T-helper 17 cell (primary cell): ENCODE measurements at places on chromosomes 6 and 20. TPM values are rescaled to one million over a fixed set of nuclear protein-coding genes. Genes with fewer than 3 reads are reported as not detected.

- H3K27ac ChIP-seq: peak overlapping the region; percentile 100
- H3K4me3 ChIP-seq: no peak overlapping the region
- peaks cover 28% of the 10 kb centered on the region for H3K4me1 ChIP-seq
- peaks cover 3% of the 10 kb centered on the region for H3K36me3 ChIP-seq
Observed at GRCh38 chr6:149488815-149489214, 4.0 kb upstream of the ZC3H12D start.

DNA sequence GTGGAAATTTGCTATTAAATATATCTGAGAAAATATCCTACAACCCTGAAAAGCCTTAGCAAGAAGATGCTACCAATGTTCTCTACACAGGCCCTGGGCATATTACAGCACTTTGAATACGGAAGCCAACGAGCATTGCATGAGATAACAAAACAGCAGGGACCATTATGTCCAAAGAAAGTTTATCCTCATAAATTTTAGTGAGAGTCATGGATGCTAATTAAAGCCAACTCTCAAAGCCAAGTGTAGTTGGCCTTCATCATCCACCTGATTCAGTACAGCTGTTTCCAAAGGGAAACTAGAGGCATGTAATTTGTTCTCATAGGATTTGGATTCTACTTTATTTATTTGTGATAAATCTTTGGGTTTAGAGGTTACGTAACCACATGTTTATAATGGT lies 564.8 kb downstream of the RFPL4B start:
- H3K27ac ChIP-seq: no peak overlapping the region
- no peaks in the 10 kb centered on the region for H3K36me3 ChIP-seq
- DNase-seq: no peak
- no peaks in the 10 kb centered on the region for H3K27me3 ChIP-seq
- no peak overlapping the region for H3K4me3 ChIP-seq
- H3K4me1 ChIP-seq: no peaks in the 10 kb centered on the region

Gene SAMD10
- 20.2 TPM for total RNA-seq

Gene LGSN
- not detected for total RNA-seq

Gene BEND3
- total RNA-seq: 1.4 TPM

Gene DNAAF9
- total RNA-seq: 6.5 TPM

Gene TMEM244
- total RNA-seq: 1.2 TPM

GRCh38 chr6:8192597-8192996 lies 90.2 kb upstream of the EEF1E1 start:
- no peak overlapping the region for H3K4me3 ChIP-seq
- H3K4me1 ChIP-seq: no peaks in the 10 kb centered on the region
- H3K36me3 ChIP-seq: no peaks in the 10 kb centered on the region
- H3K27ac ChIP-seq: no peak overlapping the region

GRCh38 chr20:35305682-35306556 lies 13.7 kb upstream of the FAM83C start:
- DNase-seq: no peak
- H3K36me3 ChIP-seq: no peaks in the 10 kb centered on the region
- no peak overlapping the region for H3K4me3 ChIP-seq

DNA sequence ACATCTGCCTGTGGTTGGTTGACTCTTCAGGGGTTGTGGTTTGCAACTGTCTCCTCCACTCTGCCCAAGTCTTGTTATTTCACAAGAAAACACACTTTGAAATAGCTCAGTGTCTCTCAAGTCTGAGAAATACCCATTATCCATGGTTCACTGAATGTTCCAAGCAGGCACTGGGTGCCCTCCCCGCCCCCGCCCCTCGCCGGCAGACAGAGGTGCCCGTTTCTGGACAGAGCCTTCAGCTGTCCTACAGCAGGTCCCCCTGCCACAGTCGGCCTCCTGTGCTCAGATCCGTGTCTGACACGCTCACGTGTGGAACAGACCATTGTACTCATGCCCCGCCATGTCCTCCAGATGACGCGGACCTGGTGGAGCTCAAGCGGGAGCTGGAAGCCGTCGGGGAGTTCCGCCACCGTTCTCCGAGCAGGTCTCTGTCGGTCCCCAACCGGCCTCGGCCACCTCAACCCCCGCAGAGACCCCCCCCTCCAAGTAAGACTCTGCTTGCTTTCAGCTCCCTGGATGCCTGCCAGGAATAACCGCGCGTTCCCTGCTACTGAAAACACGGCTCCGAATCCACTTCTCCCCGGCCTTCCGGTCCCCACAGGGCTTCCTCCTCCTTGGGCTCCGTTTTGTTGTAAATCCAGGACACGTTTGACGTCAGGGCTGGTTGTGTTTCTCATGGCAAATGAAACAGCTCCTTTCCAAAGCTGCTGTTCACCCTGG lies 81.4 kb downstream of the SERAC1 start:
- H3K27ac ChIP-seq: no peak overlapping the region
- H3K27me3 ChIP-seq: no peaks in the 10 kb centered on the region
- peaks cover 5% of the 10 kb centered on the region for H3K4me1 ChIP-seq
- no peak for DNase-seq
- no peak overlapping the region for H3K4me3 ChIP-seq

DNA sequence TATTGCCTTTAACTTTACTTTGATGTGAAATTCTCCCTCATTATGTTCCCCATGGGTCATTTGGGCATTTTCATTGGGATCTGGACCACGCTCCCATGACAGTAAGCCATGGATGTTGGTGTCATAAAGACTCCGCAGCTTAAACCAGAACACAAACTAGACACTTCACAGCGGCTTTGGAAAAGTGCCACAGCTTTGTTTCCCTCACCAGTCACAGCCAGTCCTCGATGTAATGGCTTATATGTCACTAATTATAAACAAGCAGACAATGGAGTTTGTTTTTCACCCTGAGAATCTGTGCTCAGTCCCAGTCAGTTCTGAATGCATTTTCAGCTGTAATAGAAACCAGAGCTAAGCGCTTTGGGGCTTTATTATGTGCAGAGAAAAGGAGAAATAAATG lies 23.2 kb upstream of the DAAM2 start:
- H3K4me1 ChIP-seq: no peaks in the 10 kb centered on the region
- no peaks in the 10 kb centered on the region for H3K36me3 ChIP-seq
- no peaks in the 10 kb centered on the region for H3K27me3 ChIP-seq
- no peak overlapping the region for H3K27ac ChIP-seq
- no peak for DNase-seq
- H3K4me3 ChIP-seq: no peak overlapping the region

DNA sequence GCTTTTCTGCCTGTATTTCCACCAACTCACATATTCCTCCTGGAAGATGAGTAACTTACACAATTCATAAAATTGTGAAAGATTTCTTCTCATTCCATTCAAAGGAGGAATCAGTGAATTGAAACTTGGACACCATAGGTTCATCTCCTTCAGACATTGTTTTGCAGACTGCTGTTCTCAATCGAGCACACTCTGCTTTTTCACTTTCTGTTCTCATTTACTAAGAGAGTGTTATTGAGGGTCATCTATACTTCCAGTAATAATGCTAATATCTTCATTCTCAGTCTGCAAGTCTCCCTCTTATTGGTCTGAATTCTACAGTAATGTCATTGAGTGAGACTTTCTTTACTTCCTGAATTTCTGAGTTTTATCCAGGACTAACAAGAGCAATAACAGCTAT lies 67.5 kb upstream of the FUT9 start:
- H3K4me1 ChIP-seq: no peaks in the 10 kb centered on the region
- no peak for DNase-seq
- no peaks in the 10 kb centered on the region for H3K27me3 ChIP-seq
- H3K4me3 ChIP-seq: no peak overlapping the region

DNA sequence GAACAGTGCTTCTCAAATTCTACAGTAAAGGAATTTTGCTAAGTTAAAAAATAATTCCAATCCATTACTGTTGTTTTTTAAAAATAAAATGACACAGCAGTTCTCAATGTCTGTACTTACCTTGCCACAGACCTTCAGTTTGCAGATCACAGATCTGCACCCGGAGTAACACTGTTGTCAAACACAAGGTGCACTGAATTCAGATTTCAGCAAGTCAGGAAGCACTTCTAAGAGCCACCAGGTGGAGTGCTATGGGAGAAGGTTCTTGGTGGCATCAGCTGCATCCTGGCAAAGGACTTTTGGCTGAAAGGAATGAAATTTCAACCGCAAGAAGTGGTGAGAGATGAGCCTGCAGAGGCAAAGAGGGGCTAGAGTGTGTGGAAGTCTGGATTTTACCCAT lies 17.4 kb downstream of the RSPH4A start:
- DNase-seq: no peak
- H3K27ac ChIP-seq: no peak overlapping the region
- H3K27me3 ChIP-seq: no peaks in the 10 kb centered on the region
- H3K36me3 ChIP-seq: peaks cover 4% of the 10 kb centered on the region
- no peaks in the 10 kb centered on the region for H3K4me1 ChIP-seq

DNA sequence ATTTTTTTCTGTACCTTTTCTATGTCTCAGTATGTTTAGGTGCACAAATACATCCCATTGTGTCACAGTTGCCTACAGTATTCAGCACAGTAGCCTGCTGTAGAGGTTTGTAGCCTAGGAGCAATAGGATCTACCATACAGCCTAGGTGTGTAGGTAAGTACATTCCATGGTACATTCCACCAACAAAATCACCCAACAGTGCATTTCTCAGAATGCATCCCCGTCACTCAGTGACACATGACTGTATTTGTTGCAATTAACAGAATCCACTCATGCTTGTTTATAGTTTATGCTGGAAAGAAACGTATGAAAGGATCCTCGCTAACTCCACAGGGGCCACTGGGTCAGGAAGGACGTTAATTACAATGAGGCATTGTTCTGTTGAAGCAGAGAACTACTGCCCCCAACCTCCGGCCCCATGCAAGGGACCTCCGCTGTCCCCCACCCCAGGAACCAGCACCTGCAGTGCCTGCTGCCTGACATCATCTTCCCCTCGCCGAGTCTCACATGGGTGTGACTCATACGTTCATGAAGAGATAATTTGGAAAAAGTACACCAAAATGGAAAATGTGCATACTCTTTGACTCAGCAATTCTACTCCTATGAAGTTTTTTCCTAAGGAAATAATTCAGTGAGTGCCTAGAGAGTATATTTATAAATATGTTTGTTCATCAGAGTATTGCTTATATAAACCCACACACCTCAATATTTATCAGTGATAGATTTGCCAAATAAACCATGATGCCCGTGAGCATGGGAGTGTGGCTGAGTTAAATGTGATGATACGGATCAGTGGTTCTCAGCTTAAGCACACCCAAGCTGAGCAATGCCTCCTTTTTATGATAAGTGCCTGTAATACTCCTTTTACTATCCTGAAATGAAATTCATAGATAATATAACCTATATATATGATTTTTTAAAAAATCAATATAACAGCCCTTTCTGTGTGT lies 156.4 kb upstream of the ECI2 start:
- no peak for DNase-seq
- no peaks in the 10 kb centered on the region for H3K36me3 ChIP-seq
- no peak overlapping the region for H3K4me3 ChIP-seq
- H3K27ac ChIP-seq: no peak overlapping the region
- H3K4me1 ChIP-seq: no peaks in the 10 kb centered on the region

DNA sequence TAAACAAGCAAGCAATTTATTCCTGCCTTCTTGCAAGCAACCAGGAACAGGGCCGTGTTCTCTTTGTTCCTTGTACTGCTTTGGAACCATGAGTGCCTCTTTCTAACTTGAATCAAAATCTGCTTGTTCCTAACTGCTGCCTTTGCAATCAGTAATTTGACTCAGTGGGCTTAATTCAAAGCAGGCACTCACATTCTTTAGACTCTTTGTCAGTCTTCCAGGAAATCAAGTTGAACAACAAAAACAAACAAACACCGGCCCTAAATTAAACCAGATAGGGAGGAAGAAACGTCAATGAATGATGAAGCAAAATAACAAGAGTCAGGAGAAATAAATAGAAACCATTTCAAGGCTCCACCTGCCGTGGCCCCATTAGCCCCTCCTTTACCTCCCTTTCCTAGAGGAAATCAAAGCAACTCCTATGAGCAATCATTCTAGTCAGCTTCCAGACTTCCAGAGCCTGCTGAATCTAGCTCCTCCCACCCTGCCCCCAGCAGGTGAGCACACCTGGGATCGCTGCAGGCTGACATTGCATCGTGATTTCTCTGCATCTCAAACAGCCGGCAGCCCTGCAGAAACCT lies 582.2 kb upstream of the FLRT3 start:
- no peaks in the 10 kb centered on the region for H3K4me1 ChIP-seq
- no peak overlapping the region for H3K4me3 ChIP-seq
- H3K27ac ChIP-seq: no peak overlapping the region
- no peak for DNase-seq
- no peaks in the 10 kb centered on the region for H3K27me3 ChIP-seq

GRCh38 chr6:19866985-19867627 lies 29.9 kb downstream of the ID4 start:
- H3K36me3 ChIP-seq: no peaks in the 10 kb centered on the region
- H3K4me3 ChIP-seq: no peak overlapping the region
- no peak for DNase-seq

Gene TMEM74B
- total RNA-seq: not detected

Gene CD93
- total RNA-seq: 2.1 TPM

GRCh38 chr6:167912494-167912893 lies 85.0 kb upstream of the KIF25 start:
- DNase-seq: no peak
- no peak overlapping the region for H3K27ac ChIP-seq
- H3K36me3 ChIP-seq: peaks cover 12% of the 10 kb centered on the region
- H3K4me1 ChIP-seq: peaks cover 3% of the 10 kb centered on the region
- H3K27me3 ChIP-seq: no peaks in the 10 kb centered on the region

DNA sequence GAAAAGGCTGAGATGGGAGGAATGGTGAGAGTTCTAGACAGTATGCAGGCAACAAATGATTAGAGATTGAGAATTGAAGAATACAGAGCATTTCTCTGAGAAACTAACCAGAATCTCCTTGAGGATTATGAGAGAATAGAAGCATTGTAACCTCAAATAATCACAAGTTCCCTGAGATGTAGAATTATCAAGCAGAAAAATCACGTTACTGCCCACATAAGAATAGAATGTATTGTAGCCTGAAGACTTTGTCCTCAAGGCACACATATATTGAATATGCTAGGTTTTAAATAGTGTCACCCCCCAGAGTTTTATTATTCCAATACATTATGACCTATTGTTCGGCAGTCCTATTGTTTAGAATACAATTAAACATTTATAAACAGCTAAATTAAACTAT lies 57.2 kb downstream of the CNKSR3 start:
- peaks cover 2% of the 10 kb centered on the region for H3K4me1 ChIP-seq
- no peaks in the 10 kb centered on the region for H3K36me3 ChIP-seq
- no peak for DNase-seq
- no peak overlapping the region for H3K4me3 ChIP-seq

Gene CST9L
- not detected for total RNA-seq
